ENCODE measurements at places on chromosomes 16 and 17.

DNA sequence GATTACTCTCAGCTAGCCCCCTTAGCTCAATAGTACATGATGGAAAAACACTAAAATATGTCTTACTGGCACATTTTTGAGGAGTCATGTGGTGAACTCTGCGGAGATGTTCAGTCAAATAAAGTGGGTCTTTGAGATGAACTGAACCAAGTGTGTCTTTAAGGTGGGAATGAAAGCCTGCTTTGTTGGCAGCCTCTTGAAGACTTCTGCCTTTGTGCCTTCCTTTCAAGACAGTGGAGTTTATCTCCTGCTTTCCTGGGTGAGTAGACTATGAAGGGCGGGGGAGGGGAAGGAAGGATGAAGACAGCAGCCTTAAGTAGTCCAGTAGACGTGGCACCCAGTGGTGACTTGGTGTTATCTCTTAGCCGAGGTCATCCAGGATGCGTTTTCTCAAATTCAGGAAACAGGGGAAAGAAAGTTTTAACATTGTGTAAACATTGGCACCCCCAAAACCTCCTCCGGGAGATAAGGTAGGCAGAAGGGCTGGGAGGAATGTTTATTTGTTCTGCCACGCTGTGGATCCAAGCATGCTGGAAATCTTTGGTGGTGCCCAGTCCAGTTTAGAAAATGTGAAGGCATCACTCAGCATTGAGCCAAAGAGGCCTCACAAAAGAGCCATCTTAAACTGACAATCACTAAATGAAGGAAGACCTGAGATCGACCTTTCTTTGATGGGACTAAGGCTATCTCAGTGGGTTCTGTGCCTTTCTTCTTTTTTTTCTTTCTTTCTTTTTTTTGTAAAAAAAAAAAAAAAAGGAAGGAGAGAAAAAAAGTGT, 220.6 kb downstream of the FTO start:
- DNase-seq: no peak

DNA sequence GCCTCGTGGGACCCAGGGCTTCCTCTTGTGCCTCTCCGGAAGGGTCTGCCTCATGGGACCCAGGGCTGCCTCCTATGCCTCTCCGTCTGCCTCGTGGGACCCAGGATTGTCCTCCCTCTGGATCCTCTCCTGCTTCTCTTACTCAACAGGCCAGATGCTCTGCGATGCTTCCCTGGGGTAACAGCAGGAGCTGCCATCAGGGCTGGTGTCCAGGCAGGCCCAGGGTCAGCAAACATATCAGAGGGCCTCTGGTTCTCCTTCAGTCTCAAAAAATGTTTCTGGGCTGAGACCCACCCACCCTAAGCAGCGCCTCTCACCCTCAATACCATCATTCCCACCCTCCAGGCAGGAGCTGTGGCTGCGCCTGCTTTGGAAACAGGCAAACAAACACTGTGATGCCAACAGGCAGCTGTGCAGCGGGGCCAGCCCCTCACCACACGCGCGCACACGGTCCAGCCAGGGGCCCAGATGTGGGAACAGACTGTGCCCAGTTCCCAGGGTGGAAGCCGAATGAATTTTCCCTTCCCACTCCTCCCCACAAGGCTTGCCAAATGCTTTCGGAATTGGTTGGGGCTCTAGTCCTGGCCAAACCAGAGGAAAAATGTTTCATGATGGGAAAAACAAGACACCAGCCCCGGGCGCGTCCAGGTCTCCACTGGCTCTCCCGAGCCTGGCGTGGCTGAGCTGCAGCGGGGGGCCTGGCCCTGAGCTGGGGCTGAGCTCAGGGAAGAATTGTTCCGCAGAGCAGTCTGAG, 11.3 kb downstream of the TIMM22 start:
- DNase-seq: no peak

DNA sequence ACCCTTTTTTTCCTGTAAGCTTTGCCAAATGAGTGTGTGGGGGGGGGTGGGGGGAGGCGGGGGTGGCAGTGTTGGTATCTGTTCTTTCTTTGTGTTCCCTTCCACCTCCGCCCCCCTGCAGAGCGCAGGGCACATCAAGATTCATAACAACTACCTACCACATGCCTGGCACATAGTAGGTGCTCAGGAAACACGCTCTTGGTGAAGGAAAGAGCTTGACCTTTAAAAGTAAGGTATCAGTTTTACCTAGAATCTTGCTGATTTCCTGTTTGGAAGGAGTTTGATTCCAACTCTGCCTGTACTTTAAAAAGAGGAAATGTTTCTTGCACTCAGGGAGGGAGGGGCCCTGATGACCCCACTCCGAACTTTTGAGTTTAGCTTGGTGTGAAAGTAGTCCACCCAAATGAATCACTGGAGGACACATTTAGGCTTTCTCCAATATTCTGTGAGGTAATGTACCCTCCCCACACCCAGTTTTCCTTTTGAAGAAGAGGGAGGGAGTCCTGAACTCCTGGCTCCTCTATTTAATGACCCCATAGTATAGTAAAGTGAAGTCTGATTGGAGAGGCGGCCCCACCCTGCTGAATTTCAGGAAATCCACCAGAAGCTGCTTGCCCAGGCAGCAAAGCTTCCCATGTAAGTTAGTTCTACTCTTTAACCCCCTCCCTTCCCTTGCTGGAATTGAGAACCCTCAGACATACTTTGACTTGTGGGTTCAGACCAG, 560 bp upstream of the FAM20A start:
- DNase-seq: no peak

DNA sequence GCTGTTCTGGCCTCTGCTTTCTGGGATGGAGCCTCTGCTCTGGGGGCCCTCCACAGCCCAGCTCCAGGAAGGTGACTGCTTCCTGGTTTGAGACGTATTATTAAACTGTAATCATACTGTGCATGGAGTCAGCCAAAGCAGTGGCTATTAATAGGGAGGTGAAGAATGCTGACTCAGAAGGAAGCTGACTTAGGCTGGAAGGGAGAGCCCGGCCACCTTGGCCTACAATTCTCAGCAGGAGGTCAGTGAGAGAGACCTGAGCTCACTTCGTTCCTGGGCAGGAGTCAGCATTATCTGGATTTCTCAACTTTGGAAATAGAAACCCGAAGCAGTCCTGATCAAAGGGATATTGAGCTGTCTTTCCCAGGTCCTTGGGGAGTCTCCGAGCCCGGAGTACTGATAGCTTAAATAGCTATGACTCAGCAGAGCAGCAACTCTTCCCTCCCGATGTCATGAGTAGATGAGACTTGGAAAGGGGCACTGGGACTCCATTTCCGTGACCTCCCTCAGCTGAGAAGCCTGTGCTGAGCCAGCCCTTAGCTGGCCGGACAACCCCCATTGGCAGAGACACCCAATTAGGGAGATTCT, 91.8 kb downstream of the YPEL2 start:
- DNase-seq: peak; percentile 24

GRCh38 chr17:16814439-16814838, 124.4 kb downstream of the CCDC144A start:
- DNase-seq: no peak

GRCh38 chr17:31738488-31738887, 120.6 kb downstream of the COPRS start:
- no peak for DNase-seq
